Regular cardiac myocyte (primary cell): ENCODE measurements at places on chromosomes 2 and 18. TPM values are rescaled to one million over a fixed set of nuclear protein-coding genes. Genes with fewer than 3 reads are reported as not detected.

CYP26B1 gene
- 0.19 and 0.85 TPM in 2 replicates for total RNA-seq

PMAIP1 gene
- total RNA-seq = 2.5 and 6.7 TPM in 2 replicates

CFAP65 gene
- not detected in 2 replicates for total RNA-seq

LYPD6B gene
- 0.56 and 2.7 TPM in 2 replicates for total RNA-seq

WDR75 gene
- total RNA-seq = 59.8 and 64.2 TPM in 2 replicates

TXNDC2 gene
- total RNA-seq = not detected in 2 replicates

CNDP1 gene
- total RNA-seq = not detected in 2 replicates

COL3A1 gene
- total RNA-seq = 1,261 and 4,792 TPM in 2 replicates

SMYD5 gene
- 13.5 and 23.4 TPM in 2 replicates for total RNA-seq

MEP1B gene
- total RNA-seq = under 0.01 TPM in 1 of 2 replicates, not detected in the other

DQX1 gene
- total RNA-seq = not detected in 2 replicates

VIT gene
- total RNA-seq = 0.19 and 0.85 TPM in 2 replicates

GREB1L gene
- total RNA-seq = 0.56 and 0.96 TPM in 2 replicates

TCF7L1 gene
- 1.3 and 2.3 TPM in 2 replicates for total RNA-seq

MIB1 gene
- total RNA-seq = 64.6 and 83.2 TPM in 2 replicates

WDR7 gene
- 18.2 and 25.4 TPM in 2 replicates for total RNA-seq

VSNL1 gene
- total RNA-seq = 0.38 and 0.85 TPM in 2 replicates

ABCG8 gene
- total RNA-seq = not detected in 2 replicates

GAD1 gene
- under 0.01 and 0.19 TPM in 2 replicates for total RNA-seq

LYPD6 gene
- under 0.01 and 0.77 TPM in 2 replicates for total RNA-seq

CCDC85A gene
- 0.28 and 5.4 TPM in 2 replicates for total RNA-seq

TNFAIP6 gene
- total RNA-seq = 34.5 and 69.3 TPM in 2 replicates

NOTO gene
- not detected in 2 replicates for total RNA-seq

ACTR3 gene
- 242 and 358 TPM in 2 replicates for total RNA-seq

MC4R gene
- under 0.01 TPM in 1 of 2 replicates, not detected in the other for total RNA-seq

RNF152 gene
- total RNA-seq = 60.3 and 90.5 TPM in 2 replicates

LOXHD1 gene
- not detected in 2 replicates for total RNA-seq
